ENCODE measurements at places on chromosomes 5 and 9.

DNA sequence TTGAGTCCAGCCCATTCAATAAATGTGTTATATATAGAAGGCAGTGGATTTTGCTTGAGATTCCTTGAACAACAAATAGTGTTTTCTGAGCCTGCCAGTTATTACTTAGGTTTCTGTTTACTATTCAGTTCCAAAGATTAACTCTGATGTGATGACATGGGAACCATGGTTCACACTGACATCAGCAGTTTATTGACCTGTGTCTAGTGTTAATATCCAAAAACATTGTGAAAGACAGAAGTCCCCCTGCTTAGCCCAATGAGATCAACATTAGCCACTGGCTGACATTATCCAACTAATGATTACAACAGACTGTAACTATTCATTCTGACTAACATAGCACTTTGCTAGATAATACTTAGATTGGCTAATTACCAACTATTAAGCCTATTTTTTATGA is 14.9 kb downstream of the APBA1 start:
- DNase-seq = no peak

DNA sequence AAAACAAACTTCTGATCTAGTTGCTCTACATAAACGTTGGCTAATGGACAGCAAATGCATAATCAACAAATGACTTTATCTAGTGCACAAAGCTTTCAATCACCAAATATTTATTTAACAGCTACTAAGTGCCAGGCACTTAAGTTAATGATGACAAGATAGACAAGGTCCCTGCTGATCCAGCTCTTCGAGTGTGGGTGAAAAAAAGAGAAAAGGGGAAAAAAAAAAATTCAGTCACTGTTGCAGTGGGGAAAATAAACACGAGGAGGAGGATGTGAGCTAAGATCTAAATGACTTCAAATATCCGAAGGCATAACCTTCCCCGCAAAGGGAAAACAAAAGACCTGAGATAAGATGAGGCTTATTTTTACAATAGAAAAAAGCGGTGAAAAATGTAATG is 9.6 kb downstream of the PSIP1 start:
- no peak for DNase-seq

DNA sequence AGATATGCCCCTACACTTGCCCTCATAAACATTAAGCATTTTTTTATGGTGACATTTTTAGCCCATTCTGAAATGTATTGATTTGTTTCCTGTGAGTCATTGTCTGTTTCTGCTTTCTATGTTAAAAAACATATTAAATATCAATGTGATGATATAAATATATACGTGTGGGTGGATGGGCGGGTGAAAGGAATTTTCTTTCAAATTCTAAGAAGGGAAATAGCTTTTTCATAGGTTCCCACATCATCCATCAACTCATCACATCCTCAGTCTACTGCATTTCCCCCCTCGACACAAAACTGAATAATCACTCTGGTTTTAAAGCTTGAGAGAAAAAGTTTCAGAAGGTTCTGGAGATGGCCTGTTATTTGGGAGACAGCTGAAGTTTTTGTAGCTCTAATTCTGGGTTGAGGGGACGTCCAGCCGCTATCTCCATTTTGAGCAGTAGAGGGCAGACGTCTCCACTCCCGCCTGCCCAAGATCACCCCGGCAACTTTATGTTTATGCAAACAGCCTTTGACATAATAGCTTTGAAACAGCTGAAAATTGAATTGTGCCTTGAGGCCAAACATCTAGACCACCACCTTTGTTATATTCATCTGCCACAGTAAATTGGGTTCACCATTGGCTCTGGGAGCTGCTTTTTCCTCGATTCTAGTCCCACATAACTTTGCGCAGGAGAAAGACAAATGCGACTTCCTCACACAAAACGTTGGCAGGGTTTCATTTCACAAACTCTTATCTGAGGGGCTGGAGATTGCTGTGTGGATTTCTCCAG is 216.2 kb upstream of the CLINT1 start:
- no peak for DNase-seq

- DNase-seq = no peak
Measured at GRCh38 chr5:75686480-75686879, 30.8 kb downstream of the POC5 start.

GRCh38 chr9:136017289-136018190 is 56.4 kb upstream of the UBAC1 start:
- DNase-seq = no peak

DNA sequence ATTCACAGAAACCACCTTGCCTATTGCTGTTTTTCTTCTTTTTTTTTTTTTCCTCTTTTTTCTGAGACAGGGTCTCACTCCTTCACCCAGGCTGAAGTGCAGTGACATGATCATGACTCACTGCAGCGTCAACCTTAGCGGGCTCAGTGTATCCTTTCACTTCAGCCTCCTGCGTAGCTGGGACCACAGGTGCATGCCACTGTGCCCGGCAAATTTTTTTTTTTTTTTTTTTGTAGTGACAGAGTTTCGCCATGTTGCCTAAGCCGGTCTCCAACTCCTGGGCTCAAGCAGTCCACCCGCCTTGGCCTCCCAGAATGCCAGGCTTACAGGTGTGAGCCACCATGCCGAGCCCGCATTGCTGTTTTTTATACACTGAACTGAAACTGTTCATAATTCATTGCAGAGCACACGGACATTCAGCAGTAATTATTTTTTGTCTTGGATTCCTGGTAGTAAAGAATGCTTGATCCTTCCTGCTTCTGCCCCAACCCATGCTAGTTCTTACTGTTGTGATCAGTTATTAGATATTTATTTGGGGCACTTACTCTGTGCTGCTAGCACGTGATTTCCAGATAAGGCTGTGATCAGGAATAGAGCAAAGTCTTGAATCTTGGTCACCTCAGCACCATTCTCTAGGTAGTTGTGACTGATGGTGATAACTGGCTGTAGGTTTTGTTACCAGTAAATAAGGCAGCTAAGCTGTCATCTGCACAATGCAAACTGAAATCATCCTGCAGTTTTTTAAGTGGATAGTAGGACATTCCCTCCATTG is 14.0 kb downstream of the MAP3K1 start:
- DNase-seq = no peak

GRCh38 chr9:109497226-109498153 is 617 bp downstream of the PTPN3 start:
- no peak for DNase-seq

DNA sequence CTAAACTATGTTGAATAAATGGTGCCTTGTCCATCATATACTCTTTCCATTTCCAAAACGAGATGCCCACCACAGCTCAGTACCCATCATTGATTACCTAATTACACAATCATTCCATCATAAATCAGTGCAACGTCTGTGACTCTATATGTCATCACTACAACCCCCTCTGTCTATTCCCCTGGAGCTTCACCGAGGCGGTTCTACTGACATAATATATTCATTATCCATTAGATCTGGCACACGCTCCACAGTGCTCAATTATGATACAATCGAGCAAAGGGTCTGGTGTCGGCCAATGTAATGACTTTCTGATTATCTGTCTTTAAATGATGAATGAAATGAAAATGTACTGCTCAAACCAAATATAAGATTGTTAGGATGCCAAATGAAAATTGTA is 1737.7 kb upstream of the WWC1 start:
- no peak for DNase-seq

GRCh38 chr9:99004717-99005460 is 61.2 kb downstream of the COL15A1 start:
- DNase-seq = no peak

DNA sequence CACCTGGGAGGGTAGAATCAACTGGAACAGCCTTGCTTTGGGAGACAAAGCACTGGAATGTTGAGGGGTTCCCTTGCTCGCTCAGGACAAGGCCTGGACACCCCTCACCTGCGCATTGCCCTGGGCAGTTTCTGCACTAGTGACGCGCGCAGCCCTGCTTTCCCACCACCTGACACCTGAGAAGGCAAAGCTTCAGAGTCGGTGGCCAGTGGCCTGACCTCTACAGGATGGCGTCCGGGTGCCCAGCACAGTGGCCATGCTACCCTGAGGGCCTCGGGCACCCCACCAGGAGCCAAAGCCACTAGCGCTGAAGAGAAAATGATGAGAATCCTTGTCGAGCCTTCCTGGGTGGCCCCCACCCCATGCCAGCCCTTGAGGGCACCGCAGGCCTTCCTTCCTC is 161.3 kb downstream of the OLFM1 start:
- no peak for DNase-seq

DNA sequence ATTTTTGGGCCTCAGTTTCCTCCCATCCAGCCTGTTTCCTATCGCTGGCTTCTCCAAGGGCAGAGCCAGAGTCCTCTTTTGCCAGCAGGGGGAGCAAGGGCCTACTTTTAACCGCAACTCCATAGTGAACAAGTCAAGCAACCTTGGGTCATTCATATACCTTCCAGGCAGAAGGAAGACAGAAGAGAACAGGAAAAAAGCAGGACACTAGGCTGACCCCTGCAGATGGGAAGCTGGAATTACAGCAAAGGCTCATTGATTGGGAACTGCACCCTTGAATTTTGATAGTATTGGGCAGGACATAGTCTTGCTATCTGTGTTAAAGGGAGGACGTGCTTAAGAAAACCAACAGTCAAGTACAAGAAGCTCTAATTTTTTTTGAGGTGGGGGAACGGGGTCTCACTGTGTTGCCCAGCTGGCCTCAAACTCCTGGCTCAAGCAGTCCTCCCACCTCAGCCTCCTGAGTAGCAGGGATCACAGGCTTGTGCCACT is 30.1 kb downstream of the QRFP start:
- DNase-seq = no peak

GRCh38 chr5:153490118-153491037 is at the start of gene GRIA1:
Gene GRIA1, plus strand, starts transcription at chr5:153490670.
- no peak for DNase-seq

DNA sequence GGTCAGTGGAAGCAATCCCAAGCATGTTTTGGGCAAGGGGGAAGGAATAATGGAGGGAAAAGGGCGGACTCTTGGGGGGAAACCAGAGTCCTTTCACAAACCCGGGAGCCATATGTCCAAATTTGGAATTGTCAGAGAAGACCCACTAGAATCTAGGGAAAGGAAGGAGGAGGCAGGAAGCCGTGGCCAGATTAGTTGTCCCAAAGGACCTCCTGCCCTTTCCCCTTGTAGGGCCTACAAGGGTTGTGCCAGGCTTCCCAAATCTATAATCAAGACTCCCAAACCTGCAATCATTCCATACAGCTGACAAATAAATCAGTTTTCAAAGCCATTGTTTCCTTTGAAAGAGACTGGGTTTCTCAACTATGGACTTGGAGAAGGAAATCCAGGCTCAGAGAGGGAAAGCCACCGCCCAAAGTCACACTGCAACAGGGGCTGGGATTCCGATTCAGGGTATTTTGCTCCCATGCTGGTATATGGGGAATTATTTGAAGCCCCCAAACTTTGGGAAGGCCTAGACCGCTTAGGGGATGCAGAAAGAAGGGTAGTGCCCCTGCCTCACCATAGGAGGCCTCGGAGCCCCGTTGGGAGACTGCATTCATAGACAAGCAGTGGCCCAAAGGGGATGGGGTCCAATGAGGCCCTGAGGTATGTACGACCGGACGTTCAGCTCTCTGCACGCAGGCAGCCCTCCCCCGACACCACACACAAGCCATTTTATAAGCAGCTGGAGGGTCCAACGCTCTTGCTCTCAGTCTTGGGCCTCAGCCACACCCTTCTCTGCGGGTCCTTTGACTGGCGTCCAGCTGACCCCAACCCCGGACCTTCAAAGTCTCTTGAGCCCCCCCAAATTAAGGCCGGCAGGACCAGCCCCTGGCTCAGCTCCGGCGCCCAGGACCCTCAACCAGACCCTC is 815 bp downstream of the ANXA6 start:
- DNase-seq = no peak

- no peak for DNase-seq
Measured at GRCh38 chr9:87534036-87534435, 36.4 kb downstream of the DAPK1 start.

DNA sequence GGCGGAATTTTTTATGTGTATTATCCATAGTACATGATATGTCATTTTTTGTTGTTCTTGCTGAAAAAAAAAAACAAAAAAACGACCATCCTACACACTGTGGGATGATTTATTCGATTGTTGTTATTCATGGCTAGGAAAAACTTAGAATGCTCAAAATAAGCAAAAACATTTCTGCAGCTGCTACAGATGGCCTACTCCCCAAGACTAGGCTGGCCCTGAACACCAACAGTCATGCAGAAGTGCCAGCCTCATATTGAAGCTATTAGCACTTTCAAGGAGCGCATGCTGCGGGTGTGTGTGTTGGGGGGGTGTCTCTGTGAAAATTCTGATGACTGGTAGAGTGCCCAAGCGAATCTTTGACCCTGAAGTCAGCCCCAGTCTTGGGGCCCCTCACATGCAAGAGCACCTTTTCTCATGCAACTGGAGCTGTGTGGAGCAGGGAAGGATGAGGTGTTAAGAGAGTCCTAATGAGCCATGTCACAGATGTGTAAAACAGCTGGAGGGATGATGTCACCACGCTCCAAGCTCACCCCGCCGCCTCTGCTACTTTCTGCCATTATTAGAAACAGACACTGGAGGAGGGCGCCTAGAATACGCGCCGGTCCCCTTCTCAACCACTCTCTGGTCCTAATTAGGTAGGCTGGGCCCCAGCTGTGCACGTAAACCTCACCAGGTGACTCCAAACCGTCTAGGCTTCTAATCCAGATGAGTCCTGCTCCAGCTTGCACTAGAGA is 61.0 kb upstream of the SMIM23 start:
- no peak for DNase-seq

DNA sequence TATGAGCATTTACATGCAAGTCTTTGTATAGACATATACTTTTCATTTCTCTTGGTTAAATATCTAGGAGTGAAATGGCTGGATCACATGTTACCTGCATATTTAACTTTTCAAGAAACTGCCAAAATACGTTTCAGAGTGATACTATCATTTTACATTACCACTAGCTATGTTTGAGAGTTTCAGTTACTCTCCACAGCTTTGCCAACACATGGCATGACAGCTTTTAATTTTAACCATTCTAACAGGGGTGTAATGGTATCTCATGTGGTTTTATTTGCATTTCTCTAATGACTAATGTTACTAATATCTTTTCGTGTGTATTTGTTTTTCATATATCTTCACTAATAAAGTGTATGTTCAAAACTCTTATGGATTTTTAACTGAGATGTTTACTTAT is 99.8 kb downstream of the DTWD2 start:
- no peak for DNase-seq

- no peak for DNase-seq
Measured at GRCh38 chr9:77707383-77708063, 59.4 kb upstream of the GNA14 start.

DNA sequence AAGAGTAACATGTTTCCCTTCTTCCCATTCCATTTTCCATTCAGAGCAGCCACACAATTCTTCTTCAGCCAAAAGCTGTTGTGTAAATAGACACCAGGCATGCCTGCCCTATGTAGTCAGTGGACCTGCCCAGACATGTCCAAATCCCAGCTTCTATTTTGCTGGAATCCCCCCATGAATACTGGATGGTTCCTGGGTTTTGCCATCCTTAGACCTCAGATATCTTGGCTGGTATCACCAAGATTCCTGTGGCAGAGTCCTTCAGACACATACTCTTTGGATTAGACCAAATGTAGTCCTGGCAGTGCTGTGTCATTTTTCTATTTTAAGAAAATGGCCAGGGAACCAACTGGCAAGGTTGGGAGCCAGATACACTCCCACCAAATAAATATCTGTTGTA is 10.3 kb downstream of the FST start:
- DNase-seq = no peak

- DNase-seq = no peak
Measured at GRCh38 chr5:169599451-169599850, 15.9 kb downstream of the SPDL1 start.

- DNase-seq = no peak
Measured at GRCh38 chr9:127887792-127888191, 10.3 kb upstream of the AK1 start.

GRCh38 chr5:95591490-95591901 is 28.4 kb upstream of the GPR150 start:
- DNase-seq = no peak

Data from cortex of kidney (tissue), 1 donor.